ENCODE measurements at places on chromosomes 4 and X.

- no peak for DNase-seq
Observed at GRCh38 chrX:69185141-69185540, 19.9 kb upstream of the PJA1 start.

GRCh38 chr4:173821876-173822275, 291.8 kb upstream of the HAND2 start:
- no peak for DNase-seq

DNA sequence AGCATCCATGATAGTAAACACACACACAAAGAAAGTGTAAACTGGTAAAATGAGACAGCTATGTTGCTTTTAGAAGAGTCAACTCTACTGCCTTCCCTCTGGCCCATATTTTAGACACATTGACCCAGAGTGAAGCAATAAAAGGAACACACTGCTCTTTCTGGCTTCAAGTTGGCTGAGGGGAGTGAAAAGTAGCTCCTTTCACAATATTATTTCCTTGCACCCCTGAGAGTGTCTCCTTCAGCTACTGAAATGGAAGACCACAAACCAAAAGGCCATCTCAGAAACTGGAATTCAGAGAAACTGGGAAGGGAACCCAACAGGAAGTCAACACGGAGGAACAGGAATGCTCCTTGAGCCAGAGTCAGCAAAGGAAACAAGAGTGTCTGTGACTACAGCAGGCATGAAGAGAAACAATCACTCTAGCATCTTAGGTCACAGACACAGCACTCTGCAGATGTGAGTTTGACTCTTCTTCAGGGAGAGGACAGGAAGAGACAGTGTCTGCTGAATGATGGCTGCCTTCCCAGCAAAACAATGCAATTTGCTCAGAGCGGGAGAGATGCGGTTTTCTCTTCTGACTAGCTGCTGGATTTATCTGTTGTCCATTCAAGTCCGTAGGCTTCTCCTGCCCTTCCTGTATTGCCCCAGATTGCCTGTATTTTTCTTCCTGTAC, 106.7 kb downstream of the SPATA18 start:
- DNase-seq: no peak

DNA sequence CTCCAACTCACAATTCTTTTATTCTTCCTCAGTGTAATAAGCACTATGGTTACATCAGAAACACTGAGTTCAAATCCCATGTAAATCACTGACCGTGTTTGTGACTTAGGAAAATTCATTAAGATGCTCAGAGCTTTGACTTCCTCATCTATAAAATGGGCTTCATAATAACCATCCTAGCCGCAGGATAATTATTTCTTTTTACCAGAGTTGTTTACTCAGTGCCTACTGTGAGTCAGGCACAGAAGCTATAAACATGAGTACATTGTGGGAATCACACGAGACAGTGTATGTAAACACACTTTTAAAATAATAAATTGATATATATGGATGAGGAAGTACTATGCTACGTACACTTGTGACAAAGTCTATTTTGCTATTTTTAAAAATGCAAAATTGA, 296.3 kb upstream of the TENM3 start:
- DNase-seq: no peak

GRCh38 chr4:53734584-53735353, 143.5 kb upstream of the LNX1 start:
- DNase-seq: no peak

- DNase-seq: no peak
Observed at GRCh38 chr4:98505992-98506391, 152.4 kb downstream of the TSPAN5 start.

DNA sequence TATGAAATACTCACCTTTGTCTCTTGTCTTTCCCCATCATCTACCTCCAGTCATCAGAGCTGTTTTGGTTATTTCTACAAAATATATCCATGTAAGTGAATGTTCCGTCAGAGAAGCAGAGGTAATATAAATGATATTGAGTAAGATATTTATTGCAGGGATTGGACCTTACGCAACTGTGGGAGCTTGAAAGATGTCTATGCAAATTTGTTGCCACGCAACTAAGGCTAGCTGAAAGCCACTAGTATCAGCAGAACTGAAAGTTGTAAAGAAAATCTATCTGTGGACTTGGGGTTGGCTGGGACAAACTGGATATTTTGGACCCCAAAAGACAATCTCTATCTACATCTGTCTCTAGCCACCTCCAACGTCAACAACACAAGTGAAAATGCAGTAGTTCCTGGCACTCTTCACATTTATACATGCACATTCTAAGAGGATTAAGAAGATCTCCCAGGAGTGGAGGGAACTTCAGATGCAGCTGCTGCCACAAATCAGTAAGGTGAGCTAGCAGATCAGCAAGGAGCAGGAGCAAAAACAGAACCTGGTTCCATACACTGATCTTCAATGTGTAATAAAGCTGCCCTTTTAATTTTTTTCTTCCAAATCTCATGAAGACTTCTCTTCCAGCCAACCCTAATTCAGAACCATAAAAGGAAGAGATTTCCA, 8.5 kb upstream of the CCSER1 start:
- no peak for DNase-seq

DNA sequence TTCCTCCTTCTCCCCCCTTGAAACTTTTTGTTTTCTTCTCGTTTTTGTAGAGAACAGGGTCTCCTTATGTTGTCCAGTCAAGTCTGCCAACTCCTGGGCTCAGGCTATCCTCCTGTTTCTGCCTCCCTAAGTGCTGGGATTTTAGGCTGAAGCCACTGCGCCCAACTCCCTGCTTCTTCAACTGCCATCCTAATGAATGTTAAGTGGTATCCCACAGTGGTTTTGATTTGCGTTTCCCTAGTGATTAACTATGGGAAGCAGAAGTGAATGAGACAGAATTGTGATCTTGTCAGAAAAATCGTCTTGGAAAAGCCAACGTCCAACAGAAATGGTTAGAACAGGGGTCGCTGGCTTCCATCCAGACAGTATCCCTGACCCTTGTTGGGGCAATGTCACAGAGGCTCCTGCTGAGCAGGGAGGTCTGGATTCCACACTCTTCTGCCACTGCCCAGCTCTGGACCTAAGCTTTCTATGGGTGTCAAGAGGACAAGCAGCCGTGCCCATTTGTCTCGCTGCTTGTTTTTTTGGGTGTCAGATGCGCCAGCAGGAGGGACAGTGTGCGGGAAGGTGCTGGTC, 869 bp upstream of the ADD1 start:
- DNase-seq: no peak

DNA sequence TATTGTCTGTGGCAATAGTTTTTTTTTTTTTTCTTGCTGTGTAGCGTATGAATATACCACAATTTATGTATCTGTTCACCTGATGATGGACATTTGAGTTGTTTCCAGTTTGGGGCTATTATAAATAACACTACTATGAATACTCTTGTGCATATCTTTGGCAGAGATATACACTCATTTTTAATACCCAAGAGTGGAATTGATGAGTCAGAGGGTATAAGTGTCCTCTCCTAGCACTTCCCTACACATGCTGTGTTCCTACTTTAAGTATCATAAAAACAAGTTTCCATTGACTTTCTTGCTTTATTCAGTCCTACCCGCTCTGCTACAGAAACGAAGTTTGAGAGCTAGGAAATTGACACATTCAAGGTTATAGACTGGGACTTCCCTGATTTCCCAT, 39.8 kb downstream of the XIAP start:
- no peak for DNase-seq

GRCh38 chrX:136251041-136251991, at the start of gene MAP7D3:
Gene MAP7D3 (minus strand): TSS chrX:136251400. CDS start chrX:136251358, 42 bp downstream.
- DNase-seq: peak; percentile 59

DNA sequence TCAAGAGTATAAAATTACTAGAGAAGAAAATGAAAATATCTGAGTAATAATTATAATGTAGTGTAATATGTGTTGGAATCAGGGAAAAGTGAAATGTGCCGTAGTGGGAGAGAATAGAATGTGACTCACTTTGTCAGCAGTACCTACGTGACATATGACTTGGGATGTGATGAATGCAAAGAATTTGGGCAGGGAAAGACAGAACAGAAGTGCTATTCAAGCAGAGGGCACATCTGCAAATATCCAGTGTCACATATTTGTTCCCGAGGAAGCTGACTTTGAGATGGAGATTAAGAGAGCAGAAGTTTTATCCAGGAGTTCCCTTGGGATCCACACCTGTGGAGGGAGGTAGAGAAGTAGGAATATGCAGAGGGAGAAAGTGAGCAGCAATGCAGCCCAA, 69.3 kb upstream of the HS3ST1 start:
- no peak for DNase-seq

GRCh38 chr4:52200339-52200725, 149.2 kb downstream of the SPATA18 start:
- no peak for DNase-seq

GRCh38 chr4:122458625-122459024, 2.1 kb upstream of the IL2 start:
- peak; percentile 18 for DNase-seq

DNA sequence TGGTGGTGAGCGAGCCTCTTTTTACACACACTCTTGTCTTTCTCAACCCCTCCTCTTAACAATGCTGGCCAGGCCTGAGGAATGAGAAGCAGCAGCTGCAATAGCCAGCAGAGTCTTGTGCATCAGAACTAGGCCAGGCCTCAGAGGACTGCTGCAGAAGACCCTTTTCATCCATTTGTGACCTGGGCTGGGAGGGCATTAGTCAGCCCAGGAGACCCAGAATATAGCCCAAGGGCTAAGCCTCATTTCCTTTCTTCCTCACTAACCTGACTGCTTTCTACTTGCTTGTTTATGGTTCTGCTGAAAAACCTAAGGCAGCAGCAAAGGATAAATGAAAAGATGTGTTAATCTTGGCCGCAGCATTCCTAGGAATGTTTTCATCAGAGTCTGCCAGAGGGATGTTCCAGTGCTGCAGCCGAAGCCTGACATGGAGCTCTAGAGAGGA, 254.7 kb upstream of the AR start:
- DNase-seq: no peak

DNA sequence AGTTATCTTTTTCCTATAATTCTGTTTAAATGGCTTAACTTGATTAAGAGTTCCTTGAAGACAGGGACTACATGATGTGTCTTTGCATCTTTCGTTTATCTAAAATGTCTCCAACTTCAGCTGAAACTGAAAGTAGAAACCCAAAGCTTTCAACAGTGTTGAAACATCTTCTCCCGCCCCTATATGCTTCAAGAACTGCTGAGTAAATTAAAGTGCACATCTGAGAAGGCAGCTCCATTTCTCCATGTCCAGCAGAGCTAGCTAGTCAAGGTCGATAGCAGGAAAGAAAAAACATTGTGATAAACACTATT, 185.7 kb upstream of the TBL1X start:
- no peak for DNase-seq

GRCh38 chr4:74072739-74073138, 26.3 kb downstream of the CXCL2 start:
- DNase-seq: no peak

DNA sequence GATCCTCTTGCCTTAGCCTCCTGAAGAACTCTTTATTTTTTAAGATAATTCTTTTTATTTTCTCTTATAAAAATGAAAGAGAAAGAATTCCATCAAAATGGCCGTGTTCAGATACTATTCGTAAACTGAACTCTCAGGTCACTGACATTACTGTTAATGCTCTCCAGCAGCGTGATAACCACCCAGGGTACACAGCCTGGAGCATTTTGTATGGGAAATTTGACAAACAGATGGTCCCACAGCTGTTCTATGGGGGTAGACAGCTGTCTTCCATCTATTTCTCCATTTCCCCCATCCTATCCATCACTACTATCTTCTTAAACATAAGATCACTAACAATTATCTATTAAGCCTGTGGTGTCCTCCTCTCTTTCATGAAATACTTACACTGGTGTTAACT, 47.8 kb downstream of the SYNPO2 start:
- DNase-seq: no peak

GRCh38 chr4:101328063-101328602, 19.2 kb downstream of the PPP3CA start:
- no peak for DNase-seq

DNA sequence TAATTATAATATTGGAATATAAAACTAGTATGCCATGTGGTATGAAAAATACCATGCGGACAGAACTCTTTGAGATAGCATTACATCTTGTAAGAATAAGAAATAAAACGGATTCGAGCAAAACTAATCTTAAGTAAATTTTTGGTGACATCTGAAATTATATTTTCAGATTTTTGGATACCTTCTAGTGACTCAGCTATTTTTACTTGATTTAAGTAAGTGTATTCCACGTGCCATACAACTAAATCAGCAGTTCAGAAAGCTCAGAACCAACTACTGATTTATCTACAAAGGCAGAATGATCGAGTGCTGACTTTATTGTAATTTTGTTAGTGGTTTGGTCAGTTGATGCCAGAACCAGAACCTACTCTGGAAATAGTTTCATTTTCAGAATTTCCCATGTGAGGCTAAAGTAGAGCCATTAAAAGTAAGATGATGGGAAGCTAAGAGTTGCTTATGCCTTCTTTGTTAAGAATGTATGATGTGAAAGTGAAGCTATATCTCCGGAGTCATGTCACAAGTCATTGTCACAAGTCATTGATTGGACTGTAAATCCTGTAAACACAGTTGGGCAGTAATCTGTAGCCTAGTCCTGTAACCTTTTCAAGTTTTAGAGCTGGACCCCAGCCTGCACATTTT, 4.0 kb downstream of the ING2 start:
- DNase-seq: no peak

- peak; percentile 52 for DNase-seq
Observed at GRCh38 chrX:130028196-130028595, 45.8 kb downstream of the BCORL1 start.

DNA sequence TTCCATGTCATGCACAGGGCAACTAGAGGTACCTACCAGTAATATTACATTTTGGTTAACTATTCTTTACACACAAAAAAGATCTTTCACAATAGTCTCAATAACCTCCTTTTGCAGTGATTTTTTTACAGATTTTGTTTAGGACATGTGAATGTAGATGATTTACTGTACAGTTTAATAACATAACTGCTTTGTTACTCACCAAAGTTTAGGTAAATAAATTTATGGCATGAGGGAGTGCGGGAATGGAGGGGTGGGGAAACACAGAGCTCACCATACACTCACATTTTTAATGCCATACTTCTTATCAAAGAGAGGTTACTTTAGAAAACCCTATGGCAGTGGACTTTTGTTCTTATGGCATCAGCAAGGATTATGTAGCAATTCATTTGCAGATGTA, 93.1 kb upstream of the TEX13A start:
- DNase-seq: no peak

DNA sequence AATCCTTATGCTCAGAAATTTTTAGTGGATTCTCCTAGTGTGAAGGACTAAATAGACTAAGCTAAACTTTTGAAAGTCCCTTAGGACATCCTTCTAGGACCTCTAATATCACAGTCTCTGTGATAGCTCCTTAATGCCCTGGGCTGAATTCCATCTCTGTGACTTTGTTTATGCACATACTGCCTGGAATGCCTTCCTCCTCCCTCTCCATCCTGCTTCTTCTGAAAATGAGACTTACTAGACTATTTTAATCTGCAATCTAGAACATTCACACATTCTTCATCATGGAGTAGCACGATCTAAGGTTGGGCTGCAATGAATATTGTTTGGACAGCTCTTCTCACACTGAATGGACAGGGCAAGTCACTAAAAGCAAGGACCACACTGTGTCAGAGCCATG, 65.0 kb upstream of the MSX1 start:
- no peak for DNase-seq

DNA sequence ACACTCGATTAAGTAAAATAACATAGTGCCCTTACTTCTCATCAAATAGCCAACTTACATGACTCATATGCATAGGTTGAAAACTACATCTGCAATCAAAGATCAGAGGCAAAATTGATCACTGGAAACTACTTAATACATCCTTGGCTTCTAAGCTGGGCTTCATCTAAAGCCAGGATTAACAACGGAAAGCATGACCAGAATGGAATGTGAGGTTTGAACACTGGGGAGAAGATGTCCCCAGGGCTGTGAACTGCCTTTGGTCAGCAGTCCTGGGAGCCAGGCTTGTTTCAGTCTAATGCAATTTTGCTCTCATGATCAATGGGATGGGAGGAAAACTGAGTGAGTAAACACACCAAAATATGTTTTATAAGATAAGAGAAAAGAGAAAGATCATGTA, 192.5 kb upstream of the TTC29 start:
- DNase-seq: no peak

Data from stimulated activated CD4-positive, alpha-beta T cell treated with anti-CD3 and anti-CD28 coated beads, Interleukin-12 subunit alpha, Interleukin-12 subunit beta, amount 100 ng/mL, for 4 hours (primary cell).